ENCODE measurements at places on chromosomes 1 and 21.

DNA sequence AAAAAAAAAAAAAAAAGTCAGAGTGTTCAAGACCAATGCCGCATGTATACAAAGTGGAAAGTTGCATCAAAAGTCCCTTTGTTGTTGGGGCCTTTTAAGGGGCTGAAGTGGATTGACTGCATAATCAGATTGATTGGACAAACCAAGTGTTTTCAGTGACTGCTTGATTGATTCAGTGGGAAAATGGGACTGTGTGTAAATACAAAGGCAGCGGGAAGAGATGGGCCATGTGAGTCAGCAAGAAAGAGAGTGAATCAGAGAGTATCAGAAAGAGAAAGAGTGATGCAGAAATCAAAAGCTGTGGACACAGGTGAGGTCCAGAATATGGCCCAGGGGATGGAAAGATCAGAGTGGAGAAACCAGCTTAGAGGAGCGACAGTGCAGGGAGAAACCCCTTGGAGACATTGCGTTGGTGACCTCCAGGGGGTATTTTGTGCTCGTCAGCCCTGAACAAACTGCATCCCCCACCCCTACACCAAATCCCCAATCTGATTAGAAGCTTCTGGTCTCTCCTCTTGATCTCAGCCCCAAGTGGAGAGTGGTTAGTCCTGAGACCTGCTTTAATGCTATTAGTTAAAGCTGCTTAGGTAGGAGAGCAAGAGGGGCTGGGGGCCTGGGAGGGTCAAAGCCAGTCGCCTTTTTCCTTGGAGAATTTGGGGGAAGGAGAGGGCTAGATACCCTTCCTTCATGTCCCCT lies 5.1 kb upstream of the ETV3L start:
- no peak for DNase-seq

DNA sequence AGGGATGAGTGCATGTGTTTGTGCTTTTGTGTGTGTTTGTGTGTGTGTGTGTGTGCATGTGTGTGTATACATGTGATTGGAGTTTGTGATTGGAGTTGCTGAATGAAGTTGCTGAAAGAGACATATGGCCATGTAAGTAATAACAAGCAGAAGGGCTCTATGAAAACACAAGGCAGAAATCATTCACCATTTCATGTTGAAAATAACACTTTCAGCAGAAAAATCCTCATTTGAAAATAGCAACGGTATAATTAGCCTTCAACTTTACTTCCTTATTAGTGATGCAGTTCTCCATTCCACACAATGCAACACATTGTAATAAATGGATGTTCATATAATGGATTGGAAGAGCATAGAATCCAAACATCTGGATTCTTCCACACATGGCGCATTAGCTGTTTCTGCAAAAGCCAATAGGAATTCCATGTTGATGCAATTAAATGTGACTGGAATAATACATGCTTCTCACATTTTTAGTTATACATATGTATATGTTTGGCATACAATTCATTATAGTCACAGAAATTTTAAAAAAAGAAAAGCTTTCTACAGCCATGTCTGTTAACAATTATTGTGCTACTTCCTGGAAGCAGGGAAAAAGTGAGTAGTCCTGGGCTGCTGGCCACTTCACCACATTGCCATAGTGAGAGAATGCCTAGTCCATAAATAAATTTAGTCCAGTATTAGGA lies 538.0 kb downstream of the LTN1 start:
- DNase-seq = no peak

GRCh38 chr1:170659399-170660035 lies 4.4 kb upstream of the PRRX1 start:
- no peak for DNase-seq

- DNase-seq = no peak
Measured at GRCh38 chr1:155944444-155944799, 3.0 kb downstream of the RXFP4 start.

GRCh38 chr1:169148472-169149252 lies 42.2 kb downstream of the ATP1B1 start:
- no peak for DNase-seq

Data from activated CD4-positive, alpha-beta T cell treated with anti-CD3 and anti-CD28 coated beads for 4 hours (primary cell).